ENCODE measurements at places on chromosomes 4 and X.

DNA sequence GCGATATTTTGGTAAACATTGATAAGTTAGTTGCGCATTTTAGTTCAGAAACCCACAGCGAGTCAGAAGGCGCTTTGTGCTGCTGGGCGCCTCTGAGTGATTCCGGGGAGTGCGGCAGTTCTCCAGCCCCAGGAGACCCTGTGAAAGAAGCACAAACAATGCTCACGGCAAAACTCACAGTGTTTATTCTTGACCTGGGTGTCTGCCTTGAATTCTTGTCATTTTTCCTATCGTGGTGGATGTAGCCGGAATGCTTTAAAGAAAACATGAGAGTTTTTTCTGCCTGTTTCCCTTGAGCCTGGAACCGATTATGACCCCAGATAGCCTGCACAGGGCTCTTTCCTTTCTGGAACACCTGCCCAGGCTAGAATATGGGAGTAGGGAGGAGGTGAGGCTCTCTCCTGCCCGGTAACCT lies 6.7 kb downstream of the TBL1X start:
- no peak for DNase-seq

- no peak for DNase-seq
These were observed 156.3 kb downstream of the TMEM164 start for GRCh38 chrX:110159235-110159634.

DNA sequence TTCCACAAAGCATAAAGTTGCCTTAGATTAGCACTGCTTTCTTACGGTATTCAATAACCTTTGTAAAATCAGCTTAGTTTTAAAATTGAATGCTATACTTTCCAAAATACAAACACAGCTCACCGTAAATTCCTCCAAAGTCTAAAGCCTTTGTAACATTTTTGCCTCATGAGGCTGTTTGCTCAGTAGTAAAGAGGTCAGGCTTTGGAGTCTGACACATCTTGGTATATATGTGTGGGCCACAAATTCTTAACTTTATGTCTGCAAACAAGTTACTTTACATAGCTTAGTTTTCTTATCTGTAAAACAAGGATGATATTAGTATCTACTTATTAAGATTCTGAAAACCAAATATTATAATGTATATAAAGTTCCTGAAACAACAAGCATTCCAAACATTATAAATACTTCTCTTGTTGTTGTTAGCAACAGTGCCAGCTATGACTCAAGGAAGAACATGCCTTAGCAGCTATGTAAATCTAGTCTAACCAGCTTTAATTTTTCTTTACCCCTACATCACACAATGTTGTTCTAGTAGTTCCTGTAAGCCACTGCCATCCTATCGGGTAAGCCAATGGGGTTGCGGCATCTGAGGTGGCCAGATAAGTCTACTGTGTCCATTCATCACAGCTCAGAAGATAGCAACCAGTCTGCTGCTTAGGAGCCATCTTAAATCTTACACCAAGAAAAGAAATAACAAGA lies 709.0 kb downstream of the KLHL13 start:
- DNase-seq: no peak

GRCh38 chr4:38669208-38669607 lies 5.2 kb downstream of the KLF3 start:
- no peak for DNase-seq

GRCh38 chr4:105280338-105281123 lies 133.9 kb downstream of the TET2 start:
- peak; percentile 2 for DNase-seq

DNA sequence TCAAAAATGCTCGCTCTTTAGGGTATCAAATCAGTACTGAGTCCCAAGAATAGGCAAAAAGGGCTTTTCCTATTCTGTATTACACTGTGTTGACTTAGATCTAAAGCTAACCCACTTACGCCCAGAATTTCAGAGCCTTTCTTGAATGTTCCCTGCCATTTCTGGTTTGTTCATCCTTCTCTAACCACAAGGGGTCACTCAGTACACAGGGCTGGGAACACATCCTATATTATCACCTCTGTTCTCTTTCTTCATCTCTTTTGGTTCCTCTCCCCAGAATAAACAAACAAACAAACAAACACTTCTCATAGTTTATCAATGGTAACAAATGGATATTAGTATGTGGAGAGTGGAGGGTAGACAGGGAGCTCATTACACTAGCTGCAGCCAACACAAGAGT lies 25.5 kb upstream of the MORC4 start:
- DNase-seq: peak; percentile 29

DNA sequence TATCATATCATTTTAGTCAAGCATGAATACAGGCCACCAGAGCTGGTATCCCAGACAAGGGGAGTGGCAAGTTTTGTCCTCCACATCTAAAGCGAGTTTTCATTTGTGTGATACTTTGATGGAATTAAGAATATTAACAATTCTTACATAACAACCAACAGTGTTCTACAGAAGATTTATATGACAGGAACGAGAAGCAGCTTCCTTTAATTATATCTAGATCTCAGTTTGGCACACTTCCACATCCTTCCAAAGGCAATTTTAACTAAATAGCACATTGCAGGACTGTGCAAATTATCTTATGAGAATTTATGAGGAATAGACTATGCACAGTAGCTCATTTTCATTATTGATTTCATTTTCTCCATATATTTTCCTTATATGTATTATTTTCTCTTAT lies 121.2 kb upstream of the GUCY1A1 start:
- no peak for DNase-seq

DNA sequence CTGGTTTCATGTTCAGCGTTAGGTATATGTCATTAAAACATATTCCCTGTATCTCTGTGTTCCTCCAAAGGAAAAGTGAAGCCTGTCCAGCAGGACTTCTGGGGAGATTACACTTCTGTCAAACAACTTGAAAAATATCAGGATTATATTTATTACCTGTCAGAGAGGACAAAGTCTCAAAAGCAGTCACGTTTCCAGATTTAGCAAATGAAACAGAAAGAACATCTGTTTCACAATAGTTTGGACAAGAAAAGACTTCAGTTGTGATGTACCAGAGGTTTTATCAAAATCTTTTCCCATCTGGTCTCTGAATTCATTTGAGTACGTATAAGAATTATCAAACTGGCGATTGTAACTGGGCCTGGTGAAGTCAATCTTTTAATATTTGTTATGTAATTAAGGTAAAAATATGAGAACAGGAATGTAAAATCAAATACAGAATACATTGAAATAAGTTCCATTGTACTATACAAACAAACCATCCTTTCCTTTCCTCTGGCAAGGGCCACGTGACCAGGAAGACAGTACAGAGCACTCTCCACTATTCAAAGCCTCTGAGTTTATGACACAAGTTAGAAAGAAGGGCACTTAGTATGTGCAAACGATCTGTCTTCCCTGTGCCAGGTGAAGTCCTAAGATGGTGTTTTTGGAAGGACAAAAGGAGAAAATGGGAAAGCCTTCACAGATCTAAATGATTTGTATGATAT lies 3.2 kb downstream of the CASP3 start:
- peak; percentile 56 for DNase-seq

DNA sequence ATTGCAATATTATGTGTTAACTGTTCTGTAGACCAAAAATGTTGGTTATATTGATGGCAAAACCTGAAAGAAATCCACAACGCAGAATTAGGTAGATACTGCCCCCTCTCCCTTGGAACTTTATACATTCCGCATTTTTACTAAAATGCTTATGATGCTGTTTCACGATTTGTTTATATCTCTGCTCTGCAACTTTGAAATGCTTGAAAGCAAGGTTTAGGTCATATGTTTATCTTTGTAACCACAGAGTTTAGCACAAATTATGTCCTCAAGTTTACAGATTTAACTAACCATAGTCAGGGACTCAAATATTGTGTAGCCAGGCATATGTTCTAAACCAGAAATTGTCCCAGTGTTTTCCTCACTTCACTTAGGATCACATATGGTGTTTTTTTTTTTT lies 66.1 kb upstream of the H2AZ1 start:
- DNase-seq: no peak

DNA sequence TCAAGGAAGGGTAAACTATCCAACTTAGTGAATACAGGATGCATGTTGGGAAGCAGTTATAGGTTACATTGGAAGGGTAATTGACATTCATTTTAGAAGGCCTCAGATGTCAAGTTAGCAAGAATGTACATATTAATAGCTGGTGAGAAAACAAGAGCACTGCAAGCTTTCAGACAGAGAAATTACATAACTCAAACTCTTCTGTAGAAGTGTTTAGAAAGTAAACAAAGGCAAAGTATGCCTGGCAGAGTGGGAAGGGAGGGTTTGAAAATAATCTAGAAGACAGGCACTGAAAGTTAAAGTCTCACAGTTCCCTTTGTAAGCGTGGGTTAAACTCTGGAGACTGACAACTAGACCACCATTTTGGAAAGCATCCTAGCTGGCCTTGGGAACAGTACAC lies 406.2 kb downstream of the ANKRD50 start:
- no peak for DNase-seq

DNA sequence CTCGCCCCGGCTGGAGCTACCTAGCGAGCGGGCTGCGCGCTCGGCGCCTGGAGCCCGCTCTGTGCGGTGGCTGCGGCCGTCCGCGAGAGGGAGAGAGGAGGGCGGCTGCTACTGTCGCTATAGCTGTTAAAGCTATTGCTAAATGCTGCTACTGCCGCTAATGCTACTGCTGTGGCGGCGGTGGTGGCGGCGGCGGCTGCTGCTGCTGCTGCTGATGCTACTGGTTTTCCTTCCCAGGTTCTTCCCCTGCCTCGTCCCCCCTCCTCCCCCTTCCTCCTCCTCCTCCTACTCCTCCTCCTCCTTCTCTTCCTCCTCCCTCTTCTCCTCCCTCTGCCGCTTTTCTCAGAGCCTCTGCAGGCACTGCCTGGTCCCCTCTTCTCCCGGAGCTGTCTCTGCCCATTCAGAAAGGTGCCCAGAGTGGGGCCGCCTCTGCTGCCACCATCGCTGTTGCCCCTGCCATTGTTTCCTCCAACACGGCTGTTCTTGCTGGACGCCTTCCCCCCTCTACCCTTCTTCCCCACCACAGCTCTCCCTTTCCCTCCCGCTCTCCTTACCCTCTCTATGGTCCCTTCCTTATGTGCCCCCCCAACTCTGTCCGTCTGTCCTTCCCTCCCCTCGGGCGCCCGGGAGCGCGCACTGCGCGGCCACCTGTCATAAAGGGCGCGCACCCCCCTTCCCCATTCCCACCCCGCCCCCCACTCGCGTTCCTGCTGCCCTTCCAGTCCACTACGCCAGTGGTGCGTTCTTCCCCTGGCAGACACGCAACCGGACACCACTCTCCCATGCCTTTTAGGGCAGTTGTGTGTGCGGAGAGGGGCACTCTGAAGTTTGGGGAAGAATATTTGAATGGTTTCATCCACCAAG lies at the start of gene NEXMIF:
Gene NEXMIF (minus strand): TSS at position 228 of the 864 bp plus-strand sequence.
- DNase-seq: peak; percentile 37

- DNase-seq: peak; percentile 38
These were observed 14.4 kb upstream of the FAM9A start for GRCh38 chrX:8815460-8816065.

DNA sequence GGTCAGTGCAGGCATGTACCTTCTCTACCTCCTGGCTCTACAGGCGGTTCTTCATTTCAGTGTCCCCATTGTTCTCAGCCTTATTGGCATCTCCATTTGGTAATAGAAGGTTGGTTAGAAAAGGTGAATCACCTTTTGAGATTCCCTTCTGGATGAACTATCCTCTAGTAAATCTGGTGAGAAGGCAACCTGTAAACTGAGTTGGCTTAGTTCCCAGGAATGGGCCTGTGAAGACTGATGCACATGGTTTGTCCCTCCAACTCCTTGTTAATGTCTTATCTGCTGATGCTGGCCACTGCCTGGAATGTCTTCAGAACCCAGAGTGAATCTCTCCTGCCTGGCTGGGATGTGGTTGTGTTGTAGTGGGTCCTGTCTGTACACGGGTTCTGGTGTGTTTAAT lies 143.4 kb upstream of the WDR1 start:
- DNase-seq: no peak

DNA sequence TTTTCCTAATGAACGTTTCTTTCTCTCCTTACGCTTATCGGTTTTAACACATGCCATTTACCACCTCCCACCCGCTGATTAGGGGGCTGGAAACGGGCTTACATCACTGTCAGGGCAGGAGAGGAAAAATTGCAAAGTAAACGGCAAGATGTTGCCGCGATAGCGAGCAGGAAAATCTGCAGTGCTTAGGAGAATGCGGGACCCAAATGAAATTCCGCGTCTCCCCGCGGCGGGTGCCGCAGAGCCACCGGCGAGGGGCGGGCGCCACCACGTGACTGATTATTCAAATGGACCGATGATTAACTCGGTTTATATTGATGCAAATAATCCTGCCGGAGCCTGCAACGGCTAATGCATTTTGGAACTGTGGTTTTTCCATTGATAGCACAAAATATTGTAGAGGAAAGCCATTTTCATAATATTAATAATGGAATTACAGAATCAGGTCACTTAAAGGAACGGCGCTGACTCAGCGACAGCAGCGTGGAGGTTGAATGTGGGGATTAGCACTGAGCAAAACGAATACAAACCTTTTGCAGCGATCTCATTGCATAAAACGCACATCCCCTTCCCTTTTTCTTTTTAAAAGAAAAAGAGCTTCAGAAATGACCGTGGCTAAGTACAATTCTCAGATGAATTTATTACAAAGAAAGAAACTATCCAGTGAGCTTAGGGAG lies 224.2 kb downstream of the STIM2 start:
- DNase-seq: peak; percentile 29

DNA sequence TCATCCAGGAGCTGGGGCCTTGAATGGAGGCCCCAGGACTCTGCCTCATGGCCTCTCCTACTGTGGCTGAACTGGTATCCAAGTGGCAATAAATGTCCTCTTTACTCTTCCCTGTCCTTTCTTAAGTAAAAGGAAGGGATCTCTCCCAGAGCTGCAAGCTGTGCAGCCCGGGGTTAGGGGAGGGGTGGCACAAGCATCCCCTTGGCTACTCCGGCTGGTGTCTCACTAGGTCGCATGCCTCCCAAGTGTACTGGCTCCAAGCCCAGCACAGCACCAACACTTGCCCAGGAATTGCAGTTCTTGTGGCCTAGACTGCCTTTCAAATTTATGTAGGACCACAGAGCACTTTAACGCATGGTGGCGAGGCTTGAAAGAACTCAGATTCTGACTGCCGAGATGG lies 44.7 kb upstream of the MED14 start:
- no peak for DNase-seq

DNA sequence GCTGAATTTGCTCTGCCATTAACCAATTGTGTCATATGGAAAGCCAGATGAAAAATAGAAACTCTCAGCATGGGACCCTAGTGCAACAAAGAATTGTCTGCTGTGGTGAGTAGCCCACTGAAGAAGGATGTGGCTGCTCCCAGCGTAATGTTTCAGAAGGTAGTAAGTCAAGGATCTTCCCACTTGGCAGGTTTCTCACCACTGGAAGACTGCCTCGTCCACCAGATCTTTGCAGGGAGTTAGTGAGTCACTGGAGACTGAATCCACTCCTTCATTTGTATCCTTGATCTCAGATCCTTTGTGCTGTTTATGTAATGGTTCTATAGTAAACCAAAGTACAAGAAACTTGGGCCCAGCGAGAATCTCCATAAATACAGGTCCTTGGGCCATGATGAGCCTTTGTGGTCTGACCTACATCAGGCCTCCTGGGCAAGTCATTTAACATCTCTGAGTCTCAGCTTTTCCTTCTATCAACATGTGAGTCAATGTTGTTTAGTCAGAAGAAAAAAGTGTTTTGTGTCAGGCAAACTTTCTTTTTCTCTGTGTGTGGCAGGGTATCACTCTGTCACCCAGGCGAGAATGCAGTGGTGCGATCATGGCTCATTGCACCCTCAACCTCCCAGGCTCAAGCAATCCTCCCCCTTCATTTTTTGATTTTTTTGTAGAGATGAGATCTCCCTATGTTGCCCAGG lies 78.0 kb upstream of the CCDC160 start:
- no peak for DNase-seq

GRCh38 chr4:1008840-1009541 lies 2.4 kb upstream of the FGFRL1 start:
- DNase-seq: no peak

Measured in cerebellar cortex (tissue), 1 donor.